Ovary (tissue), 10 donors: ENCODE measurements at places on chromosomes 6 and 20. TPM values are rescaled to one million over a fixed set of nuclear protein-coding genes. Genes with fewer than 3 reads are reported as not detected.

DNA sequence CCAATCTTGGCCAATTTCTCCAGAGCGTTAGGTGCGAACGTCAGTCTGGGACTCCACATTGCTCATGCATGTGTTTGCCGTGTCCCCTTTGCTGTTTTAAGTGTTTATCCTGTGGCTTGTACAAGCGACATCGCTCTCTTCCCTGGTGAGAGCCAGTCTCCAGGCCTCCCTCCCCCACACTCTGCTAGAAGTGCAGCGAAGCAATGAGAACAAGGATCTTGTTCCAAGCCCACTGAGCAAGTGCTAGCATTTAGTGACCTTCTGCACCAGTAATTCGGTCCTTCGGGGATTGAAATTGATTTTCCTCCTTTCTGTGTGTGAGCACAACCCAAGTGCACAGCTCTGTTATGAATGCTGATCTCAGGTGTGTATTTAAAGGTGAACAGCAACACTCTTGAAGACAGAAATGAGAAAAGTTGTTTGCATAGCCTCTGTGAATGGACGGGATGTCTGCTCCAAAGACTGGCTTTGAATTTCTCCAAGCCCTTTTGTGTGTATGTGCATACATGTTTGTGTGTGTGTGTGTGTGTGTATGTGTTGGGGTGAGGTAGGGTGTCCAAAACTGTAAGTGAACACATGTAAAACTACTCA is 29.0 kb downstream of the CD83 start:
- peaks cover 2% of the 10 kb centered on the region for H3K4me1 ChIP-seq
- H3K27me3 ChIP-seq, result no peaks in the 10 kb centered on the region
- no peak for DNase-seq
- no peak overlapping the region for H3K27ac ChIP-seq
- no peak overlapping the region for H3K4me3 ChIP-seq

DNA sequence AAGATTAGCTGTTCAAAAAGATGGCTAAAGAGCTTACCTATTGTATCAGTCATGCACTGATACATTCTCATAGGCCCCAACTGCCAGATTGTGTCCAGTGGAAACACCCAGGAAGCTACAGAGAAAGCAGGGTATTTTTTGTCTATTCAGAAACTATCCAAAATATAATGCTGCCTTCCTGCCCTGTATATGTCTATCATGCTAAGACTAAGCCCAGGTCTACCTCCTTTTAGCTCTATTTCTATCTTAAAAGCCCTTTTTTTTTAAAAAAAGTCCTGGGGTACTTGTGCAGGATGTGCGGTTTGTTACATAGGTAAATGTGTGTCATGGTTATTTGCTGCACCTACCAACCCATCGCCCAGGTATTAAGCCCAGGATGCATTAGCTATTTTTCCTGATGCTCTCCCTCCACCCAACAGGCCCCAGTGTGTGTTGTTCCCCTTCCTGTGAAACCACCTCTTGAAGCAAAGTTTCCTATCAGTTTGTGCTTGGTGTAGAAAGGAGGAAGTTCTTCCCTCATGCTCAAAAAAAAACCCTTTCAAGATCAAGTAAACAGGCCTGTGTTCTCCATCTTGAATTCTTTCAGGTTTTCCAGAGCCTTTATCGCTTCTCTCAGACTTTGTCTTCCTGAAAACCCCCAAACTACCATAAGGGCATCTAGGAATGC is 514 bp downstream of the DEFB129 start:
- no peaks in the 10 kb centered on the region for H3K27me3 ChIP-seq
- DNase-seq, result no peak
- no peak overlapping the region for H3K4me3 ChIP-seq
- H3K27ac ChIP-seq, result no peak overlapping the region

NMBR gene
- not detected for total RNA-seq

- no peak overlapping the region for H3K27ac ChIP-seq
- H3K27me3 ChIP-seq, result no peaks in the 10 kb centered on the region
- no peak overlapping the region for H3K4me3 ChIP-seq
- peaks cover 2% of the 10 kb centered on the region for H3K4me1 ChIP-seq
- DNase-seq, result no peak
Measured at GRCh38 chr6:11262242-11262641, 29.8 kb upstream of the NEDD9 start.

GRCh38 chr20:40941133-40941610 is 87.5 kb upstream of the TOP1 start:
- no peak for DNase-seq
- no peak overlapping the region for H3K27ac ChIP-seq
- H3K27me3 ChIP-seq, result no peaks in the 10 kb centered on the region
- H3K4me1 ChIP-seq, result no peaks in the 10 kb centered on the region
- H3K4me3 ChIP-seq, result no peak overlapping the region
- no peaks in the 10 kb centered on the region for H3K36me3 ChIP-seq

GRCh38 chr6:132192631-132193030 is 208.6 kb downstream of the MOXD1 start:
- no peak overlapping the region for H3K27ac ChIP-seq
- H3K27me3 ChIP-seq, result no peaks in the 10 kb centered on the region
- H3K4me3 ChIP-seq, result no peak overlapping the region
